ENCODE measurements at places on chromosomes 5 and 9. TPM values are rescaled to one million over a fixed set of nuclear protein-coding genes. Genes with fewer than 3 reads are reported as not detected.

Gene FCN2
- total RNA-seq = not detected

Gene SPATA31E1
- not detected for total RNA-seq

Gene PCDHGA7
- total RNA-seq = not detected

Gene PPIC
- total RNA-seq = not detected

Gene IFNA13
- total RNA-seq = not detected

GRCh38 chr9:126327006-126327713, 531 bp downstream of the MVB12B start:
- peak; percentile 34 for DNase-seq
- H3K4me1 ChIP-seq = peaks cover 48% of the 10 kb centered on the region
- H3K4me3 ChIP-seq = peak overlapping the region; percentile 66
- peak overlapping the region; percentile 70 for H3K27ac ChIP-seq

DNA sequence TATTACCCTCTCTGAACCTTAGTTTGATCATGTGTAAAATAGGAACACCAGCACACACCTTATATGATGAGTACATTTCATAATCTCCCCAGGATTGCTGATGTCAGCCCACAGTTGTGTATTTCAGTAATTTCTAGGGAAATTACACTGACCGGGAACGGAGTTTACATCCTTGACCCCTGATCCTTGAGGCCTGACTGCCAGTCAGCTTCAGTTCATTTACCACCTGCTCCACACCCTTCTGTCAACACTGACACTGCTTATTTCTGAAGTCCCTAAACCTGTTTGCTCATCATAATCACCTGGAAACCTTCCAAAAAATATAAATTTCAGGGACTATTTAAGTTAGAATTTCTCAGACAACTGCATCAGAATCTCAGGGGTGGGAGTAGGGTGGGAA, 55.3 kb downstream of the ZNF622 start:
- no peaks in the 10 kb centered on the region for H3K36me3 ChIP-seq
- no peak for DNase-seq
- no peaks in the 10 kb centered on the region for H3K4me1 ChIP-seq
- H3K27me3 ChIP-seq = peaks cover 9% of the 10 kb centered on the region
- H3K4me3 ChIP-seq = no peak overlapping the region
- no peak overlapping the region for H3K27ac ChIP-seq

DNA sequence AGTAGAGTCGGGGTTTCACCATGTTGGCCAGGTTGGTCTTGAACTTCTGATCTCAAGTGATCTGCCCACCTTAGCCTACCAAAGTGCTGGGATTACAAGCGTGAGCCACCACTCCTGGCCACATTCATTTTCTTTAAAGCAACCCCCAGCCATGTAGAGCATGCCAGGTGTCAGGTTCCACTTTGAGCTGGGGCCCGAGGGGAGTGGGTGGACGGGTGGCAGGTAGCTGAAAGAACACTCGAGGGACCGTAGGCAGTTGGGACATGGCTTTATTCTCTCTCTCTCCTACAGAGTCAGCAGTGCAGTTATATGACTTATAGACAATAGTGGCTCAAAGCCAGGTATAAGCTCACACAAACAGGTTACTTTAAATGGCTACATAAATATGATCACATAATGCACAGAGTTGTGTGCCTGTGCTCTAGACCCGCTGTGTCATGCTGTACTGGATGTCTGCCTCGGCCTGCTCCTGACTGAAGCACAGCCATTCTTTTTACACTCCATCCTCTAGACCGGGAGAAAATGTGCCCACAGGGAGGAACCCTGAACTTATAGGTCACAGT, 60.5 kb upstream of the FAM120A start:
- H3K27me3 ChIP-seq = no peaks in the 10 kb centered on the region
- DNase-seq = no peak
- no peaks in the 10 kb centered on the region for H3K4me1 ChIP-seq
- H3K27ac ChIP-seq = no peak overlapping the region
- H3K4me3 ChIP-seq = no peak overlapping the region

- DNase-seq = no peak
- H3K4me1 ChIP-seq = peaks cover 8% of the 10 kb centered on the region
- H3K4me3 ChIP-seq = no peak overlapping the region
- peaks cover 51% of the 10 kb centered on the region for H3K27me3 ChIP-seq
- H3K36me3 ChIP-seq = no peaks in the 10 kb centered on the region
- H3K27ac ChIP-seq = no peak overlapping the region
Measured at GRCh38 chr5:160310552-160311295, 1.6 kb downstream of the CCNJL start.

GRCh38 chr9:116336133-116336862, 182.7 kb downstream of the PAPPA start:
- no peak overlapping the region for H3K27ac ChIP-seq
- peaks cover 13% of the 10 kb centered on the region for H3K27me3 ChIP-seq
- no peak for DNase-seq
- no peaks in the 10 kb centered on the region for H3K36me3 ChIP-seq
- H3K4me1 ChIP-seq = no peaks in the 10 kb centered on the region

GRCh38 chr9:126428534-126429175, 102.0 kb downstream of the MVB12B start:
- no peak for DNase-seq
- H3K27ac ChIP-seq = no peak overlapping the region
- H3K4me3 ChIP-seq = no peak overlapping the region
- H3K4me1 ChIP-seq = peaks cover 6% of the 10 kb centered on the region
- H3K27me3 ChIP-seq = no peaks in the 10 kb centered on the region

GRCh38 chr5:160105686-160106360, 13.4 kb downstream of the PWWP2A start:
- no peak for DNase-seq
- no peak overlapping the region for H3K27ac ChIP-seq
- H3K36me3 ChIP-seq = peaks cover 14% of the 10 kb centered on the region
- H3K27me3 ChIP-seq = no peaks in the 10 kb centered on the region
- no peak overlapping the region for H3K4me3 ChIP-seq

DNA sequence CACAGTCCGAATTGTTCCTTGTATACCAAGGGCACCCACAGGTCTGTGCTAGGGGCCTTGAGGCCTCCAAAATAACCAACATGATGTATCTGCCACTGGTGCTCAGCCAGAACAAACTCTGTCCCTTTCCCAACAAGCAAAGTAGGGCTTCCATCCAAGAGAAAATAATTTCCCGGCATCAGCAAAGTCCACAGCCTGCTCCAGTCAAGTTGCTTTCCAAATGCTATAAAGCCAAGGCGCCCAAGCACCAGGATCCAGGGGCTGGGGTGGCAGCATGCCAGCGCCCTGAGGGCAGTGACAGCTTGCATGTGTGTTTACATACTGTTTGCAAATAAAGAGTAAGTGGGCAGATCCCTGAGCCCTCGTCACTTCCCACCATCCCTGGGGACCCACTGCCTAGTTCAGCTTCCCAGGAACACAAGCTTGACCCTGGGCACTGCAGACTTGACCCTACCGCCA, 155.9 kb downstream of the ERCC6L2 start:
- no peak overlapping the region for H3K4me3 ChIP-seq
- H3K4me1 ChIP-seq = peaks cover 9% of the 10 kb centered on the region
- no peak for DNase-seq
- peaks cover 3% of the 10 kb centered on the region for H3K36me3 ChIP-seq
- no peak overlapping the region for H3K27ac ChIP-seq
- peaks cover 11% of the 10 kb centered on the region for H3K27me3 ChIP-seq

GRCh38 chr5:138271281-138271680, 3.1 kb downstream of the GFRA3 start:
- no peaks in the 10 kb centered on the region for H3K36me3 ChIP-seq
- no peak overlapping the region for H3K27ac ChIP-seq
- no peak for DNase-seq
- H3K4me1 ChIP-seq = peaks cover 9% of the 10 kb centered on the region
- peaks cover 25% of the 10 kb centered on the region for H3K27me3 ChIP-seq

DNA sequence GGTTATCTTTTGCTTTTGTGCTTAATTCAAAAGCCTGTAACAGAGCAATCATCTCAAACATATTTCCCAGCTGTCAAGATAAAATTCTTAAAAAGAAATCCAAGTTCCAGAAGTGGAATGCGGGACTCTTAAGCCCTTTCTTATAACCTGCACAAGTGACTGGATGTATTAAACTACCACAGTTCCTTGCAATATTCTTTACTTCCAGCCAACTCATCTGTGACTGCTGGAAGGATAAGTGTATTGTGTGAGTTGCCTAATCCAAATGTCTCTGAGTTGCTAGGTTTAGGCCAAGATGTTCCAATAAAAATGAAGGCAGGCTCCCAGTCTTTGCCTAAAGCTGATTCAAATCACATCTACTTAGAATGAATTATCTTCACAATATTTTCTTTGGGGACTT, 159.2 kb upstream of the SLC24A2 start:
- DNase-seq = no peak
- H3K4me3 ChIP-seq = no peak overlapping the region
- no peak overlapping the region for H3K27ac ChIP-seq
- peaks cover 4% of the 10 kb centered on the region for H3K4me1 ChIP-seq
- H3K36me3 ChIP-seq = no peaks in the 10 kb centered on the region

GRCh38 chr9:119577881-119578280, 208.6 kb upstream of the BRINP1 start:
- no peak overlapping the region for H3K27ac ChIP-seq
- H3K36me3 ChIP-seq = no peaks in the 10 kb centered on the region
- H3K27me3 ChIP-seq = no peaks in the 10 kb centered on the region
- no peaks in the 10 kb centered on the region for H3K4me1 ChIP-seq
- H3K4me3 ChIP-seq = no peak overlapping the region

DNA sequence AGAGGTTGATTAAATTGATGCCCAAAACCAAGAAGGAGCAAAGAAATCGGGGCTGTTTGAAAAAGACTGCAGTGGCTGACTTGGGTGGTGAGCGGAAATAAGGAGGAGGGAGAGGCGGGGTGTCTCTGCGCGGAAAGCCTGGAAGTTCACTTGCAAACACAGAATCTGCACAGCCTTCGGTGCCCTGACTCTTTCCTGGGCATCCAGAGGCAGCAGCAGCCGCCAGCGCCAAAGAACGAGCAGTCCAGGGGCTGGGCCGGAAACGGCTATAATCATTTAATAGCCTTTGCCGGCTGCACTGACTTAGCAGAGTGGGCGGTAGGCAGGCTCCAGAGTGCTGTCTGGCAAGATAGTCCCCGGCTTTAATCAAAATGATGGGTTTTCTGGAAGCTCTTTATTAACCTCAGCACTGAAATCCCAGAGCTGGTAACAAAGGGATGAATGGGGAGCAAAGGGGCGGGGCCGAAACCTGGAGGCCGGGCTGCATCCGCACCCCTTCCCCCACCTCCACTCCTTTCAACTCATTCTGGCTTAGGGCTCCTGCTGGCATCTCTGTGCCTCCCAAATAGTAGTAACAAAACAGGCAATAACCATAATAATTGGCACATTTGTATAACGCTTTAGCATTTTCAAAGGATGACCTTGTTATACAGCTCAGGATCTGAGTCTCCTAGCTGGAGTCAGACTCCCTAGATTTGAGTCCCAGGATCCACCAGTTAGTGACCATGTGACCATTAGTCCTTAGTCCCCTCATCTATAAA, 35.7 kb downstream of the PCDHAC2 start:
- no peak for DNase-seq
- H3K4me3 ChIP-seq = no peak overlapping the region
- no peak overlapping the region for H3K27ac ChIP-seq
- no peaks in the 10 kb centered on the region for H3K36me3 ChIP-seq
- peaks cover 27% of the 10 kb centered on the region for H3K27me3 ChIP-seq

- H3K27me3 ChIP-seq = peaks cover 5% of the 10 kb centered on the region
- no peaks in the 10 kb centered on the region for H3K4me1 ChIP-seq
Measured at GRCh38 chr5:59423021-59423420, 470.5 kb downstream of the PDE4D start.

DNA sequence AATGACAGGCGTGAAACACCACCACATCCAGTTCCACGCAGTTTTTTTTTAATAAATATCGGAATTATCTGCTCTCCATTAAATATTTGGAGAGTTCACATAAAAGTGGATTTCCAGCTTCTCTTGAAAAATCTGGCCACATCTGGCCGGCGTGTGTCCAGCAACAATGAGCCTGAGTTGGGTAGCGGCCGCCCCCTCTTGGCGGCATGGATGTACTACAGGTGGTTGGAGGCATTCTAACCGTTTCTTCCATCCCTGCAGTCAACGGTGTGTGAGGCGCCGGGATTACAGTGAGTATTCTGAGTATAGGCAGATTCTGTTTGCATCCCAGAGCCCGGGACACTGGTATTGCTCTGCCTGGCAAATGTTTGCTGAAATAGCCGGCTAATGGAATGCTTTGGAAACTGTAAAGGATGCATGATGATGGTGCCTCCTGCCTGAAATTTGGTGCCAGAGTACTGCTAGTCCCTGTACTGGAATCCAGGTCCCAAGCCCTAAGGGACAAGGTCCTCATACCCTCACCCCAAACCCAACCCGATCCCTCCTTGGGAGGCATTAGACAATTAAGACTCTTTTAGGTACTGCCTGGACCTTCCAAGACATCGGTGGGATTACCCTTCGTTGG, 13.6 kb upstream of the GM2A start:
- peak; percentile 78 for DNase-seq
- H3K27me3 ChIP-seq = no peaks in the 10 kb centered on the region
- H3K4me3 ChIP-seq = peak overlapping the region; percentile 21
- H3K4me1 ChIP-seq = peaks cover 37% of the 10 kb centered on the region
- H3K27ac ChIP-seq = peak overlapping the region; percentile 13

DNA sequence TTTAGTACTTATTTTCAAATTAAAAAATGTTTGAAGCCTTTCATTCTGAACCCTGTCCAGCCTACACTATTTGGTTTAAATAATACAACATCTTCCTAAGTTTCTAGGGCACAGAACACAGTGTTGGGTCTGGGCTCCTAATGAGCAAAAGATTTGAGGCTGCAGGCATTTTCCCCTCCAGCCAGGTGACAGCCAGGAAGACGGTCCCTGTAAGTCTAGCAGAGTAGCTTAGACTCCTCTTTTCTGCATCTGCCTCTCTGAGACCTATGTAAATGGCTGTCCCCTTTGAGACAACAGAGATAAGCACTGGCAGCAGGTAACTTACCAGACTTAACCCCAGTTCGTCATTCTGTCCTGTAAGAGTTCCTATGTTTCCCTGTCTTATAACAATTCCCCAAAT, 141.8 kb downstream of the CDC42SE2 start:
- H3K27me3 ChIP-seq = no peaks in the 10 kb centered on the region
- peaks cover 77% of the 10 kb centered on the region for H3K36me3 ChIP-seq
- no peak overlapping the region for H3K4me3 ChIP-seq
- DNase-seq = no peak
- peak overlapping the region; percentile 67 for H3K27ac ChIP-seq

DNA sequence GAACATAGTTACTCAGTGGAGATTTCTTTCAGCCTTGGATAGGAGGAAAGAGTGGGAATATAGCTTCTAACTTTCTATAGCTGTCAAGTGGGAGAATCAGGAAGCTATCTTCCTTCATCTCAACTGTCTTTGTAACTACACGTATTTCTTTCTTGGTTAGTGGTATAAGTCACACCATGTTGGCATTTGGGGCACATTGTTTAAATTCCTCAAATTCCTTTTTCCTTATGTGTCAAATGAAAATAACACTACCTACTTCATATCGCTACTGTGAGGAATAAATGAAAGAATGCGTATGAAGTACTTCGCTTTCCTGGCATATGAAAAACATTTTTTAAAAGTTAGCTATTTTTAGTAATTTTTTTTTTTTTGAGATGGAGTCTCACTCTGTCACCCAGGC, 1082.5 kb upstream of the WWC1 start:
- no peaks in the 10 kb centered on the region for H3K36me3 ChIP-seq
- no peaks in the 10 kb centered on the region for H3K4me1 ChIP-seq
- H3K27me3 ChIP-seq = no peaks in the 10 kb centered on the region
- H3K27ac ChIP-seq = no peak overlapping the region
- no peak for DNase-seq

All from activated CD8-positive, alpha-beta T cell treated with anti-CD3 and anti-CD28 coated beads for 36 hours (primary cell).